ENCODE measurements at places on chromosomes 4 and X.

GRCh38 chr4:143353797-143354196 lies 17.1 kb downstream of the GAB1 start:
- DNase-seq, result no peak

DNA sequence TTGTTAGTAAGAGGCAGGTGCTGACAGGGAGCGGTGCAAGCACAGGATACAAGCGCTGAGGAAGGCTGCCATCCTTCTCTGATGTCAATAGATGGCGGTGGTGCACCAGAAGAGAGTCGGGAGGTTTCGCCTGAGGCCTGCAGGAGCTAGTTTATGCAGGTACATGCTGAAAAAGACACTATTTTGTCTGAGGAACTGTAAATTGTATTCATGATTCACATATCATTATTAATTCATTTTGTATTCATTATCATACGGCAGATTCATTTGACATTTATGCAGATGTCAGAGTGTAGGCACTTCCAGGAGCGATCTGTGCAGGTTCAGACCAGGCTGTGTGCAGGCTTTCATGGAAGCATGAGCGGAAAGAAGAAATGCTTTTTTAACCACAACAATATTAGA lies 824.0 kb downstream of the STIM2 start:
- peak; percentile 67 for DNase-seq

DNA sequence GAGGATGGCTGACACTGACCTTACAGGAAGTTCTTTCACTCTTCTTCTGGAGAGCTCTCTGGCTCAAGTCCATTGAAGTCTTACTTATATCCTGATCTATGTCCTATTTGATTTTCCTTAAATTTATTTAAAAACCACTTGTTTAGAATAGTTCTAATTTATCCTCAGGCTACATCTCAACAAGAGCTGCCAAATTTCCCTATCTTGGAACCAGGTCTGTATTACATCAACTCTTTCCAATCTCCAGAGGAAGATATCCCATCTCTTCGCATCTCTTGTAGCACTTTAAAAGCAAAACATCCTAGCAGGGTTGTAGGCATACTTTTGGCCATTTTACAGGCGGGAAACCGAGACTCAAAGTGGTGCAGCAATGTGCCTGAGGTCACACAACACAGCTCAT lies 290.5 kb upstream of the TEX13C start:
- no peak for DNase-seq

DNA sequence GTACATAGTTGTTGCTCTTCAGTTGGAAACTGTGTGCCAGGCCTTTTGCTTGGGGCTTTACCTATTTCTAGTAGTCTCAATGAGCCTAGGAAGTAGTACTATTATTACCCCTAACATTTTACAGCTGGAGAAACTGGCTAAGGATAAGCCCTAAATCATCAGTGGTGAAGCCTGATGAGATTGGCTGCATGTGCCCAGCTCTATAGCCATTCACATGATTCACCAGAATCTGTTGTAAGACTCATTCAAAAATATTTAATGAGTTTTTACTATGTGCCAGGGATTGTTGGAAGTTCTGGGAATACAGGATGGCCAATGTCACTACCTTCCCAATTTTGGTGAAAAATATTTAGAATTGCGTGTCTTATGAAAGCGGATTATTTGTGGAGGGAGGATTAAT lies 2.8 kb downstream of the KIT start:
- no peak for DNase-seq

DNA sequence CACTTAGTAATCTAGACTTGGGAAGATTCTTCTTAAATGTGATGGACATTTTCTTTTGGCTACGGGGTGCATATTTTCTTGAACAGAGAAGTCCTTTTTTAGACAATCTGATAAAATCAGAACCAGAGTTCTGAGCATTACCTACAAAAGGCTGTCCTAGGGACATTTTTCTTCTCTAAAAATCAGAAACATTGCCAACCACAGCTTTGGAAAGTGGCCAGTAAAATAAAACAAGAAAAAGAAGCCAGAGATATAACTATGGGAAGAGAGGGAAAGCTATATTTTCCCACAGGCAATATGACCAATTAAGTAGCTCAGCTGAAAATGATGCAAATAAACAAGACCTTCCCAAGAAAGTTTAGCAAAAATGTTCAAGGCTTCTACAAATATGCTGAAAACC lies 55.9 kb downstream of the MXRA5 start:
- no peak for DNase-seq

- peak; percentile 33 for DNase-seq
These were observed 34.0 kb upstream of the GYPA start for GRCh38 chr4:144174401-144175067.

DNA sequence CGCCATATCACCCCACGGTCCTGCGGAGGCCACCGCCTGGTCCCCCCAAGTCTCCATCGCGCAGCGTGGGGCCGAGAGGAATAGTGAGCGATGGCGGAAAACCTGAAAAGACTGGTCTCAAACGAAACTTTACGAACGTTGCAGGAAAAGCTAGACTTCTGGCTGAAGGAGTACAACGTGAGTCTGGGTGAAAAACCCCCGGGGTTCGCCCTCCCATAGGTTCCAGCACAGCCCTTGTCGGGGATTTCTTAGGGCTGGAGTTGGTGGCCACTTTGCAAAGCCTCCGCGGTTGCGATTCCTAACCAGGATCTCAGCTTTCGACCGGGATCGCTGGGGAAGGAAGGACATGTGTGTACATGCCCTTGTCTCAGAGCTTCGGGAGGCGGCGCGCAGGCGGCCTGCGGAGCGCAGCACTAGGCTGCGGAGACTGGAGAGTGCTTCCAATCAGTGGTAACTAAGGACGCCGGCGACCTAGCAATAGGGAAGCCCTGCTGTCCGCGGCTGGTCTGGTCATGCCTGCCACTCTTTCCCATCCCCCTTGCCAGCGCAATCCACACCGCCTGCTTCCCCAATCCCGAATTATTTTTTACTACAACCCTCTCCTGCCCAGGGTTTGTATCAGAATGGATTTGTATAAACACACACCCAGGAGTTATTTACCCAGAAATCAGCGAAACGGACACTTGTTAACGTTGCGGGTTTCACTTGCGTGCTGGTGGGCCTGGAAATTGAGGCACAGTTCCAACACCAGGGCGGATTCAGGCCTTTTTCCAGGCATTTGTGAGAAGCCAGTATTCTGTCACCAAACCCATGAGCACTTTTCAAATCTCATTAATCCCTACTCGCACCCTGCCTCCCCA lies 741 bp downstream of the SPATA18 start:
- peak; percentile 76 for DNase-seq

- no peak for DNase-seq
These were observed 35.8 kb upstream of the TADA2B start for GRCh38 chr4:7007142-7007907.

DNA sequence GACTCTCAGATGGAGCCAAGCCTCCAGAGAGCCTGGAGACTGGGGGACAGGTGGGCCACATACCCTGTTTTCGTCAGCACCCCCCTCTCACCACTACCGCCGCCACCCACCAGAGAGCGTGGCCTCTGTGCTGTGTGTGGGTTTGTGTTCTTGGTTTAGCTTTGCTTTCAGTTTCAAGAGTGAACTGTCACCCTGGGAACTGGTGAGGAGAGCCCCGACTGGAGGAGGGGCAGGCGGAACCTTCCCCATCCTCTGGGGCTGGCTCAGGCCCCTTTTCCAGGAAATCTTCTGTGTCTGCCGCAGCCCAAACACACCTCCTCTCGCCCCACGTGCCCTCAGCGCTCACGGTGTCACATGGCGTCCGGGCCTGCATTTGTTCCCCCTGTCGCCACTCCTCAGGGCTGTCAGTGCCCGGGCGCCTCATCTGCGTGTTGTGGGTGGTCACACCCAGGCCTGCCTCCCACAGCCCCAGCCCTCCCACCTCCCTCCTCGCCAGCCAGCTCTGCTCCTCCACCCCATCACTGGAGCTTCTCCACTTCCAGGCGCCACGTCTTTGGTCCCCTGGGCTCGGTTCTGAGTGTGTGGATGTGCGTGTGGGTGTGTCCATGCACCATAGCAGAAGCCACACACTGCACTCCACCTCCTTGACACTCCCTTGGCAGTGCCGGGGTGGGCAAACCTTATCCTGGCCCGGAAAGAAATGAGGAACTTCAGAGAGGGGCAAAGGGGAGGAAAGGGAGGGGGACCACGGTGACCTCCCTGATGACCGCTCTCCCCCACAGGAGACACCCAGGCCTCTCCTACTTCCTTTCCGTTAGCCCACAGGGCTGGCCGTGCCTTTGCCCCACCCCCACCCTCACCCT lies 27.8 kb downstream of the ELF4 start:
- DNase-seq, result no peak

DNA sequence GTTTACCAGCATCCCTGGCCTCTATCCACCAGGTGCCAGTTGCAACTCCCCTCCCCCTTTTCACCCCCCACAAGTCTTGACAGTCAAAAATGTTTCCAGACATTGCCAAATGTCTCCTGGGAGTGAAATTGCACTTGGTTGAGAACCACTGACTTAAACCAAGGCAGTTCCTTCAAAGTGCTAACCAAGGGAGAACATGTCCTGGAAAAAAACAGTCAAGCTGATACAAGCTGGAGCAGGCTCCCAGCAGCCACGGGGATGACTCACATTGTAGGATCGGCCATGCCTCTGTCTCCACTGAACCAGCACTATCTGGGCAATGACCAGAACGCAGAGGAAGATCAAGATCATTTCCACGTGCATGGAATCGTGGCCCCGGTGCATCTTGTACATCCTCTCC lies 11.4 kb downstream of the RNF175 start:
- no peak for DNase-seq

DNA sequence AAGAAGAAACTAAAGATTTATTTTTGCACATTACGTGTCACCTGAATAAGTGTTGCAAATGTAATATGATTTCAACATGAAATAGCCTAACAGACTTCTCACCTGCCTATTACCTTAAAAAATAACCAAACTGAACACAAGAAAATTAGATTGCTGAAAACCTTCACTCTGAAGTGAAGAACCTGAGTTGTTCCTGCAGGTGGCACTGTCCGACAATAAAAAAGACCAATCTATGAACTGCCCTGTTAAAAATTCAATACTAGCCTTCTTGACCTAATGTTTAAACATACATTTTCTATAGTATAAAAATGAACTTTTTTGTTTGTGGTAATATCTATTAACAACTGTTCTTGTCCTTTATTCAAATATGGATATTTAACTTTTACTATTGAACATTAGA lies 69.2 kb upstream of the PNPLA4 start:
- DNase-seq, result peak; percentile 8

DNA sequence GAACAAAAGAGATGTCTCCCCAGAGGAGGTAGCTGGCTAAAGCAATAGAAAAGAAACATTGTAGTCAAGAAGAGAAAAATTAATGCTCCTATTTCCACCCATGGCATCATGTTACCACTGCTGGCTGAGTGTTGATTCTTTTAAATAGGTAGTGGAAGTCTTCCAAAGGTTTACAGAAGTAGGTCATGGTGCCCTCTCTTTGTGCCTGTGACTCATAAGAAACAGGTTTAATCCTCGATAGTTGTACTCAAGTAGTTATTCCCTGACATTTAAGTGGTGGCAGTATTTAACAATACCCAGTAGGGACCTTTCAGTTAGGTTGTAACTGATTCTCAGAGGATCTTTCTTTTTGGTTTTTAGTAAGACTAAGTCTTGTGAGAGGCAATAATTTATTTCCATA lies 247.8 kb downstream of the TEX13A start:
- DNase-seq, result no peak

GRCh38 chrX:123267220-123267619 lies 83.1 kb downstream of the GRIA3 start:
- no peak for DNase-seq

DNA sequence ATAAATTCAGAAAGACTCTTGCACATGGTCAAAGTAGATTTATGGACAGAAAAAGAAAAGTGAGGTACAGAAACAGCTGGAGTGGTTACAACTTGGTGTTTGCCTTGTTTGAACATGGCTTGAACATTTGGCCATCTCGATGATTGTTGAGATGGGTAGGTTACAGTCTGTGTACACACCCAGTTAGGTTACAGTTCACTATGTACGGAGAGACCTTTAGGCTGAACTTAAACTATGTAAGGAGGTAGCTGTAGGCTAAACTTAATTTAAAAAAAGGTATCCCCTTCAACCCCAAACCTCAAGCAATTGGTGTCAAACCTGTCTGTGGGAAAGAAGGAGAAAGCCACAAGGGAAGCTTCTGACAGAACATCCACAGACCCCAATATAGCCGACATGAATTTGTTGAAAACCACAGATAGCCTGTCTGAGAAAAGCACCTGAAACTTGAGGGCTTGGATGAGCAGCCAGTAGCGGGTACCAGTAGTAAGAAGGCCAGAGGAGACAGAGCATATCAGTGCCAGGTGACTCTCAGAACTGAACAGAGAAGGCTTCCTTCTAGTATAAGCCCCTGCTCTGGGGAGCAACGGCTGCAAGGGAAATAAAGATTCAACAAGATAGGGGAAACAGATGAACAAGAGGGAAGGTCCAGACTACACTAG lies 247.9 kb upstream of the GALNTL6 start:
- no peak for DNase-seq

DNA sequence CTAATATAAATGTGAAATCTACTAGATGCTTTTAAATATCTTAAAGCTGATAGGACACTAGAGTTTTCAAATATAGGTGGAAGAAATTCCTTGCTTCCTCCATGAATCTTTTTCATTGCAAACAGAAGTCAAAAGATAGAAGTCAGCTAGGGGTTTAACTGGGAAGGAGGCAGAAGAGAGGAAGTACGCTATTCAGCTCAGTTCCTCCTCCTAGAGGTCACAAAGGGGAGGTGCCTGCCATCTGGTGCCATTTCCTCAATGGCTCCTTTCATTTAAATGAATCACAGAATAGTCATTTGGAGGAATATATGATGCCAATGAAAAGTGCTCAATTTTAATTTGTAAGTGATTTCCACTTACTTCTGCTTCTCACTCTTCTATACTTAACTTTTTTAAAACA lies 8.5 kb downstream of the COL25A1 start:
- no peak for DNase-seq

- DNase-seq, result no peak
These were observed 2.7 kb upstream of the AVPR2 start for GRCh38 chrX:153901753-153902140.

DNA sequence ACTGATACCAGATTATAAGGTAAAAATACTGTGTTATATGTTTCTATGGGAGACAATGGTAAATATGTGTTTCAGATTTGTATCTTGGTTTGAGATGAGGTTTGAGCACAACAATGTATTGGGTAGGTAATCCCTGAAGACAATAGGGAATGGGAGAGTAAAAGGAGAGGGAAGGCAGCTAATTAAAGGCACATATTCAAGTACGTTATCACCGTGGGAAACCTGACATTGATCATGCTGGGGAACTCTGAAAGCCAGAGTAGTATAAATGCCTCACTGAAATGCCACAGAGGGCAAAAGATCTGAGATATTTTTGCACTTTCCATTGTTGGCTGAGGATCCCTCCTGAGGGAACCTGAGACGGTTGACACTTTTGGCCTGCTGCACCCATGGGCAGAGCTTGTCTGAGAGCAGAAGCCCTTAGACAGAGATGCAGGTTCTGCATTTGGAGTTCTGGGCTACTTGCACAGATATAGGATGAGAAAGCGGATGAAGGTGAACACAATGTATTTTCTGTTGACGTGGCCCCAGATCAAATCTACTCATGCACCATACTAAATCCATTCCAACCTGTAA lies 506.7 kb downstream of the PCDH18 start:
- DNase-seq, result no peak

All from NT2/D1 (cell line).